ENCODE measurements at places on chromosomes 6 and 20. TPM values are rescaled to one million over a fixed set of nuclear protein-coding genes. Genes with fewer than 3 reads are reported as not detected.

Gene NFATC2
- 7.5 TPM for total RNA-seq

Gene TSBP1
- total RNA-seq = not detected

DNA sequence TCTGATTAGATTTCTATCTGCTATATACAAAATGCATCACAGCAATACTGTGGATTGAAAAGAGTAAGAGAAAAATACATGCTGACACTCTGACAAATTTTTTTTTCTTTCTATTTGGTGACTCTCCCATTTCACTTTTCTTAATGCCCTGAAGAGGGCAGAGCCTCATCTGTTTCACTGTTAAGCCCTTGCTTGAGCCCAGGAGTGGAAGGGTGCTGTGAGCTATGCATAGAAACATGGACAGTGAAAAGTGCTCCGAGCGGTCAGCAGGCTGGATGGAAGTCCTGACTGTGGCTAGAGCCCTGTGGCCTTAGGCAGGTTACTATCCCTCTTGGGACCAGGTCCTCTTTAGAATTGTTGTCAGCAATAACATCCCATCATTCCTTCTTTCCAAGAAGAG lies 17.4 kb upstream of the CSE1L start:
- no peak for DNase-seq

DNA sequence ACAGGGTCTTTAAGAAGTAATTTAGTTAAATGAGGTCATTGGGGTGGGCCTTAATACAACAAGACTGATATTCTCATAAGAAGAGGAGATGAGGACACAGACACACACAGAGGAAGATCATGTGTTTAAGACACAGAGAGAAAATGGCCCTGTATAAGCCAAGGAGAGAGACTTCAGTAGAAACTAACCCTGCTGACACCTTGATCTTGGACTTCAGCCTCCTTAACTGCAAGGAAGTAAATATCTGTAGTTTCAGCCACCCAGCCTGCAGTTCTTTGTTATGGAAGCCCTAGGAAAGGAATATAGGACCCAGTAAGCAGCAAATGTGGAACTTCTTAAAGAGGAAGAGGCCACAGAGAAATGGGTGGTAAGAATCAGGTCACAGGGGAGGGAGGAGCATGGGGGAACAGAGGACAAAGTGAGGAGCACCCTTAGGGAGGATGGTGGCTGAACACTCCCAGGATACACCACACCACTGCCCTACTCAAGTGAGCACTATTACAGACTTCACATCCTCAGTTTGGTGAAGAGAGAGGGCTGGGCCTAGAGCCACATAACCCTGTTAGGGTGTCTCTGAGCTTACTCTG lies 762 bp downstream of the SIRPB1 start:
- DNase-seq = no peak

Gene MCHR2
- total RNA-seq = not detected

Gene HELZ2
- total RNA-seq = 24.3 TPM

Gene RFX6
- total RNA-seq = not detected

DNA sequence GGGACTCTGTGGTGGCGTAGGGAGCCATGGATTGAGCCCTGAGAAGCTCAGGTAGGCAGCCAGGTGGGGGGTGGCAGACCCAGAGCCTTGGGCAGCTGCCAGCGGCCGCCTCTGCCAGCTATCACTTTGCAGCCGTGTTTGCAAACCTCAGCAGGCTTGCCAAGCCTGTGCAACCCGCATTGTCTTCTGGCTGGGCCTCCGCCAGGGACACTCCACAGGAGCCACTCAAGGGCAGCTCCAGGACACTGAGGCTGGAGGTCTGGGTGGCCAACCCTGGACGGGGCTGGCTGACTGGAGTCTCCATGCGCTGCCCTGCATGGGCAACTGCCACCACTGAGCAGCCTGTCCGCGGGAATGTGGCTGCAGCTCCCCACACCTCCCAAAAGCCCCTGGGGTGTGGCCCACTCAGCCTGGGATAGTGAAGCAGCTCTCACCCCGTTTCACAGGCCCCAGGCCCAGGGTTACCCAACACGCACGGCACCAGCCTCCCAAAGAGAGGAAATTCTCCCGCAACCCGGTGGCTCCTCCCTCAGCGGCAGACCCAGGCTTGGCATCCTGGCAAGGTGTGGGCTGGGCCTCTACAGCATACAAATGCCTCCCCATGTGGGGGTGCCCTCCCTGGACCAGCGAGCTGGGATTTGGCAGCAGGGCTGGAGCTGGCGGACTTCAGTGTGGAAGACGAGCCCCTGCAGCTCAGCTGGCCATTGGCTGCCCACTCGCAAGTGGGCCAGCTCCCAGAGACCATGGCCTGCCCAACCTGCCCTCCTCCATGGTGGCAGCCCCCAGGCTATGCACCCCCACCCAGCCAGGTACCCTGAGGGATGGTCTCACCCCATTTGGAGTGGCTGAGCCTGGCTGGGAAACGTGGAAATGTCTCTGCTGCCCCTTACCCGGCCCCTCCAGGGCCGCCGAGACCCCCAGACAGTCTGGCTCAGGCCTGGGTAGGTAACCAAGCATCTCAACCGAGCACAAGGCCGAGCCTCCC lies 2.9 kb downstream of the CHRNA4 start:
- peak; percentile 98 for DNase-seq

GRCh38 chr6:13935190-13935880 lies 10.6 kb downstream of the RNF182 start:
- no peak for DNase-seq

- DNase-seq = no peak
Observed at GRCh38 chr20:719816-720215, 44.2 kb upstream of the SCRT2 start.

DNA sequence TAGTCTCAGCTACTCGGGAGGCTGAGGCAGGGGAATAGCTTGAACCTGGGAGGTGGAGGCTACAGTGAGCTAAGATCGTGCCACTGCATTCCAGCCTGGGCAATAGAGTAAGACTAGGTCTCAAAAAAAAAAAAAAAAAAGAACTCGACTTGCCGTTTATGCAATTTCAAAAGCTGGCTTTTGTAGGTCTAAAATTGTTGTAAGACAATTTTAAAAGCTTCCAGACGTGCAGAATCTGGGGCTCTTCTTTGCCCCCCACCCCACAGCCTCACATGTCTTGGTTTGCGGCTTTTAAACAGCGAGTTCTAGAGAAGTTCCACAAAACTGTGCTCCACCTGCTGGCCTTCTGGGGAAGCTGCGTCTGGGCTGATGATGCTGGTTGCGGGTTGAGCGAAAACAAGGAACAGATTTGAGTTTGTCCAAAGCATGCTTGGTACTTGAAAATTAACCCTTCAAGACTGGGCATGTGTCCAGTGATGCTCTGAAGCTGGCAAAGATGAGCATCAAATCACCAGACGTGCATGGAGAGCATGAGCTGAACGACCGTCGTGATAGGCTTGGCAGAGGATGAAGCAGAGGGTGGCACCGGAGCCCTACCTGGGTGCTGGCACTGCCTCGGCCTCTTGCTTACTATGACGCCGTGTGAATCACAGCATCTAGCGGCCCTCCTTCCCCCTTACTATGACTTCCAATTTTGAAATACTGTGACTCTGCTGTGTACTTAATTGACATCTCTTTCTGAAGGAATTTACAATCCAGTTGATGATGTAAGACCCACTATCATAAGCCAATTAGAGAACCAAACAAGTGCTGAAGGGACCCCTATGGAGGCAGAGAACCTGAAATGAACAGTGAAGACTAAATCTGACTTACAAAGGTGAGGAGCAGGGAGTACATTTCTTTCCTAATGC lies 171.4 kb downstream of the GMPR start:
- DNase-seq = peak; percentile 63

- DNase-seq = no peak
Observed at GRCh38 chr6:134708079-134708478, 241.8 kb downstream of the ALDH8A1 start.

GRCh38 chr6:168007592-168008338 lies 10.3 kb downstream of the KIF25 start:
- no peak for DNase-seq

GRCh38 chr6:154408891-154409500 lies 52.4 kb upstream of the IPCEF1 start:
- peak; percentile 14 for DNase-seq

Gene CGAS
- total RNA-seq = 4.1 TPM

- peak; percentile 65 for DNase-seq
Observed at GRCh38 chr20:36173451-36173933, 19.0 kb downstream of the EPB41L1 start.

Gene SLC44A4
- total RNA-seq = 1.6 TPM

Gene CST2
- not detected for total RNA-seq

GRCh38 chr6:37783856-37784584 lies 35.5 kb upstream of the ZFAND3 start:
- peak; percentile 48 for DNase-seq

DNA sequence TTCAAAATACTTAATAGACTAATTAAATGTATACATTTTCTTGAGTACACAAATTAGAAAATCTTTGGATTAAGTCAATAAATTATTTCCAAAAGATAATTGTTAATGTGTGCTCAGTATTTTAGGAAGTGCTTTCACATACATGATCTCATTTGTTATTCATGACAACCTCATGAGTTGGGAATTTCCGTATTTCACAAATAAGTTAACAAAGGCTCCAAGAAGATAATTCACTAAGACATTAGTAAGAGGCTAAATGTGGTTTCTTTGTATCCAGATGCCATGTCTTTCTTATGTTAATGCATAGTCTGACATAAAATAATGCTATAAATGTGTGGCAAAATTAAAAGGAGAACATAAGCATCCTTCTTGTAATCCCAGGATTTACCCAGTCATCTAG lies 79.5 kb upstream of the TCF21 start:
- no peak for DNase-seq

DNA sequence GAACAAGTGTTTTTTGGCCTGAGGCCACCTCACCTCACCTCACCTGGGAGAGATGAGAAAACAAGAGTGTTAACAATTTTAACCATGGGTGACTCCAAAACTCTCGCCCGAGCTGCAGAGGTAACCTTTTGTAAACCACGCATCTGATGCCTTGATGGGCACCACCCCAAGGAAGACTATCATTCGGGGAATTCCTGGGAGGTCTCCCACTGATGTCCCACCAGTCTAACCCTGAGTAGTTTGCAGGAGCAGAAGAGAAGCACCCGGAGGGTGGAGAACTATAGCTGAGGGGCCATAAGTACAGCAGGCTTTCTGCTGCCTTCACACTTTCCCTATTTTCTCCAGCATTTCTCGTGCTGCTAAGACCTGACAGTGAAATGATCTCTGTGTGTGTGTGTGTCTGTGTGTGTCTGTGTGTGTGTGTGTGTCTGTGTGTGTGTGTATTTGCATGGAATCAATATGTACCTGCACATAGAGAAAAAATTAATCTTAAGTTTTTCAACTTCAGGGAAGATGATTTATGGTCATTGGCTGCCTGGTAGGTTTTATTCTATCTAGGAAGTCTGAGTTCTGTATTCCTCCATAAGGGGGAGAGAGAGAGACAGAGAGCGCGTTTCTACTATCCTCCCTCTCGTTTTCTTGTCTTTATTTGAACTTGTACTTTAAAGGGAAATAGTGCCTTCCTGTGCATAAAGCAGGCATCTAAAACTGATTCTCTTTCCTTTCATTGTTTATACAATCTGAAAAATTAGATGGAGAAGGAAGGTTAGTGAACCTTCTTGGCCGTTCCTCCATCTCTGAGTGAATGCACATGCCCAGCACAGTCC lies 75.8 kb downstream of the CAP2 start:
- DNase-seq = no peak

Measured in thyroid gland (tissue), 4 donors.